ENCODE measurements at places on chromosomes 13 and 19.

GRCh38 chr13:20106742-20107141 is 54.1 kb downstream of the GJA3 start:
- DNase-seq: no peak
- peaks cover 9% of the 10 kb centered on the region for H3K27me3 ChIP-seq
- no peak overlapping the region for H3K27ac ChIP-seq
- H3K36me3 ChIP-seq: no peaks in the 10 kb centered on the region

DNA sequence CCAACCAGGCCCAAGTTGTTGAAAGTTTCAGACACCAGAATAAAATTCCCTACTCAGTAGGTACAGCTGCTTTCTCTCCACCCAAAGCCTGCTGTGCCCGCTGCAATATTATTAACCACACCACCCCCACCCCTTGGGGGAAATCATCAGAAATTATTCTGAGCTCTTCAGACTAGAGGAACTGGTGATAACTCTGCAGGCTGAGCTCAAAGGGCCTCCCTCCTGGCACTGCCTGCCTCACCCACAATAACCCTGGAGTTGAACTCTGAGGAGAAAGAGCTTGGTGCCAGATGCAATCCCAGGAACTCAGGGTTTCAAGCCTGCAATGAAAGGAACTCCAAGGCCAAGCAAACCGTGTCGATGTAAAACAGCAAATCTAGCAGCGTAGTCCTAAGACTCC is 381.7 kb upstream of the ZNF507 start:
- H3K36me3 ChIP-seq: no peaks in the 10 kb centered on the region
- no peak for DNase-seq
- H3K27ac ChIP-seq: no peak overlapping the region
- no peak overlapping the region for H3K4me3 ChIP-seq

DNA sequence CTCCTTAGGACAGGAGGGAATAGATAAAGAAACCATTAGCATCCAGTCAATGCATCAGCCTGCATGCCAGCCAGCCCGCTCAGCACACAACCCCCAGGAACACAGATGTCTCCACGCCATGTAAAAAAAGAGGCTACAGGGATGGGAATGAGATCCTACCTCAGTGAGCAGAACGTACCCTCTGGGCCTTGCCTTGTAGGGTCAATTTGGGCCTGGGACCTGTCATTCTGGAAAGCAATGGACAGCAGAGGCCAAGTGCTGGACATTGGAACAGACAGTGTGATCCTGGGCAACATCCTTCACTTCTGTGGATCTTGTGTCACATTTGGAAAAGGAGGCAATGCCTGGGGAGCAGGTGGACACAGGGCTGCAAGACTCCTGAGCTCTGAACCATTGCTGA is 26.0 kb downstream of the VSTM2B start:
- peaks cover 13% of the 10 kb centered on the region for H3K27me3 ChIP-seq
- H3K27ac ChIP-seq: no peak overlapping the region
- H3K4me1 ChIP-seq: no peaks in the 10 kb centered on the region
- H3K4me3 ChIP-seq: no peak overlapping the region
- DNase-seq: no peak

DNA sequence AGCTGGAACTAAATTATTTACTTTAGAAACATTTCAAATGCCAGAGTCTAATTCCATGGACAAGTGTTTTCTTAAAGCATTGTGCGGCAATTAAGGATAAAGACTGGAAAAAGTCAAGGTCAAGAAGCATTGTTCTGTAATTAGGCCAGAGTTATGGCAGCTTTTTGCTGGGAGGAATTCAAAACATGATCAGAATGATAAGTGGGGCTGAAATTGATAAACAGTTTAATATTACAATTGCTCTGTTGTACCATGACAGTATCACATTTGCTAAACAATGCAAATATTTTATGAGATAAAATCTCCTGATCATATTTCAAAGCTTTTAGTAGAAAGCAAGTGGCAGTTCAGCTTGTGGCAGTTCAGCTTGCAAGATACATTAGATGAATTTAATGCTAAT is 513.7 kb downstream of the GPC6 start:
- H3K4me3 ChIP-seq: no peak overlapping the region
- H3K27ac ChIP-seq: no peak overlapping the region
- H3K36me3 ChIP-seq: no peaks in the 10 kb centered on the region
- no peaks in the 10 kb centered on the region for H3K27me3 ChIP-seq

GRCh38 chr13:110824702-110825300 is 90.1 kb downstream of the ANKRD10 start:
- no peak overlapping the region for H3K4me3 ChIP-seq
- H3K27me3 ChIP-seq: no peaks in the 10 kb centered on the region
- no peak overlapping the region for H3K27ac ChIP-seq
- H3K4me1 ChIP-seq: peaks cover 2% of the 10 kb centered on the region
- no peaks in the 10 kb centered on the region for H3K36me3 ChIP-seq

GRCh38 chr19:32168606-32169005 is 176.8 kb upstream of the ZNF507 start:
- no peaks in the 10 kb centered on the region for H3K27me3 ChIP-seq
- no peaks in the 10 kb centered on the region for H3K4me1 ChIP-seq
- no peak overlapping the region for H3K4me3 ChIP-seq

GRCh38 chr13:26954976-26955375 is 194.4 kb upstream of the GPR12 start:
- H3K27me3 ChIP-seq: peaks cover 13% of the 10 kb centered on the region
- H3K4me3 ChIP-seq: no peak overlapping the region
- no peaks in the 10 kb centered on the region for H3K4me1 ChIP-seq

GRCh38 chr13:114122127-114122511 is 10.3 kb downstream of the RASA3 start:
- H3K36me3 ChIP-seq: no peaks in the 10 kb centered on the region
- DNase-seq: no peak
- peaks cover 31% of the 10 kb centered on the region for H3K4me1 ChIP-seq

DNA sequence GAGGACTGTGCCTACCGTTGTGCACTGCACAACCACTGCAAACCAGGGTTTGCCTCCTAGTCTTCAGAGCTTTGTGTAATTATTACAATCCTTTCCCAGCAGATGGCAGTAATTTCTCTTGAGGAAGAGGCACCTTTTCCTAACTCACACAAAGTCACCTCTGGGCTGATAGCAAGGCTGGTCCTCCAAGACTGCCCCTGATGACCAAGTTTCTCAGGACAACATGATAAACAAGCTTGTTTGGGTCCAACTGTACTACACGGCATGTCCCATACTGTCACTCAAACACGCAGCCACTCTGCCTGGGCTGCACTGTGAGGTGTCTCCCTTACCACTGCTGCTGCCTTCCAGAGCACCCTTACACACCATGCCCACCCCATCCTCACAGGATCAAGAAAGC is 39.3 kb downstream of the RFXAP start:
- no peaks in the 10 kb centered on the region for H3K4me1 ChIP-seq
- no peak overlapping the region for H3K4me3 ChIP-seq
- H3K36me3 ChIP-seq: no peaks in the 10 kb centered on the region
- no peaks in the 10 kb centered on the region for H3K27me3 ChIP-seq
- DNase-seq: peak; percentile 31

- DNase-seq: peak; percentile 69
- no peaks in the 10 kb centered on the region for H3K27me3 ChIP-seq
- H3K4me1 ChIP-seq: peaks cover 3% of the 10 kb centered on the region
- H3K27ac ChIP-seq: no peak overlapping the region
Measured at GRCh38 chr19:3006075-3006767, 22.9 kb downstream of the TLE2 start.

DNA sequence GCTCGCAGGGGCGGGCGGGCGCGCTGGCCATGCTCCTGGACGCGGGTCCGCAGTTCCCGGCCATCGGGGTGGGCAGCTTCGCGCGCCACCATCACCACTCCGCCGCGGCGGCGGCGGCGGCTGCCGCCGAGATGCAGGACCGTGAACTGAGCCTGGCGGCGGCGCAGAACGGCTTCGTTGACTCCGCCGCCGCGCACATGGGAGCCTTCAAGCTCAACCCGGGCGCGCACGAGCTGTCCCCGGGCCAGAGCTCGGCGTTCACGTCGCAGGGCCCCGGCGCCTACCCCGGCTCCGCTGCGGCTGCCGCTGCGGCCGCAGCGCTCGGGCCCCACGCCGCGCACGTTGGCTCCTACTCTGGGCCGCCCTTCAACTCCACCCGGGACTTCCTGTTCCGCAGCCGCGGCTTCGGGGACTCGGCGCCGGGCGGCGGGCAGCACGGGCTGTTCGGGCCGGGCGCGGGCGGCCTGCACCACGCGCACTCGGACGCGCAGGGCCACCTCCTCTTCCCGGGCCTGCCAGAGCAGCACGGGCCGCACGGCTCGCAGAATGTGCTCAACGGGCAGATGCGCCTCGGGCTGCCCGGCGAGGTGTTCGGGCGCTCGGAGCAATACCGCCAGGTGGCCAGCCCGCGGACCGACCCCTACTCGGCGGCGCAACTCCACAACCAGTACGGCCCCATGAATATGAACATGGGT is 599 bp downstream of the ZIC2 start:
- peak overlapping the region; percentile 100 for H3K27ac ChIP-seq
- peak overlapping the region; percentile 85 for H3K4me3 ChIP-seq
- peaks cover 21% of the 10 kb centered on the region for H3K4me1 ChIP-seq

- no peaks in the 10 kb centered on the region for H3K27me3 ChIP-seq
- no peaks in the 10 kb centered on the region for H3K36me3 ChIP-seq
- peaks cover 31% of the 10 kb centered on the region for H3K4me1 ChIP-seq
- DNase-seq: no peak
- H3K27ac ChIP-seq: no peak overlapping the region
Measured at GRCh38 chr13:27132538-27132937, 39.1 kb downstream of the USP12 start.

- no peaks in the 10 kb centered on the region for H3K36me3 ChIP-seq
- peak overlapping the region; percentile 57 for H3K4me3 ChIP-seq
- H3K27ac ChIP-seq: peak overlapping the region; percentile 95
- no peak for DNase-seq
- peaks cover 15% of the 10 kb centered on the region for H3K4me1 ChIP-seq
Measured at GRCh38 chr19:48638831-48639381, 1.7 kb upstream of the DBP start.

GRCh38 chr19:28358633-28359032 is 854.3 kb downstream of the UQCRFS1 start:
- no peak overlapping the region for H3K27ac ChIP-seq
- H3K4me1 ChIP-seq: no peaks in the 10 kb centered on the region
- DNase-seq: no peak
- no peaks in the 10 kb centered on the region for H3K27me3 ChIP-seq
- no peaks in the 10 kb centered on the region for H3K36me3 ChIP-seq

- H3K4me3 ChIP-seq: no peak overlapping the region
- H3K27ac ChIP-seq: peak overlapping the region; percentile 6
- peaks cover 16% of the 10 kb centered on the region for H3K36me3 ChIP-seq
- peaks cover 44% of the 10 kb centered on the region for H3K4me1 ChIP-seq
- DNase-seq: no peak
Measured at GRCh38 chr19:33376941-33377557, 3.5 kb downstream of the CEBPG start.

GRCh38 chr19:1851654-1852580 is 3.6 kb upstream of the REXO1 start:
- DNase-seq: no peak
- H3K4me1 ChIP-seq: peaks cover 48% of the 10 kb centered on the region
- H3K27ac ChIP-seq: no peak overlapping the region
- peaks cover 7% of the 10 kb centered on the region for H3K36me3 ChIP-seq
- H3K27me3 ChIP-seq: no peaks in the 10 kb centered on the region

DNA sequence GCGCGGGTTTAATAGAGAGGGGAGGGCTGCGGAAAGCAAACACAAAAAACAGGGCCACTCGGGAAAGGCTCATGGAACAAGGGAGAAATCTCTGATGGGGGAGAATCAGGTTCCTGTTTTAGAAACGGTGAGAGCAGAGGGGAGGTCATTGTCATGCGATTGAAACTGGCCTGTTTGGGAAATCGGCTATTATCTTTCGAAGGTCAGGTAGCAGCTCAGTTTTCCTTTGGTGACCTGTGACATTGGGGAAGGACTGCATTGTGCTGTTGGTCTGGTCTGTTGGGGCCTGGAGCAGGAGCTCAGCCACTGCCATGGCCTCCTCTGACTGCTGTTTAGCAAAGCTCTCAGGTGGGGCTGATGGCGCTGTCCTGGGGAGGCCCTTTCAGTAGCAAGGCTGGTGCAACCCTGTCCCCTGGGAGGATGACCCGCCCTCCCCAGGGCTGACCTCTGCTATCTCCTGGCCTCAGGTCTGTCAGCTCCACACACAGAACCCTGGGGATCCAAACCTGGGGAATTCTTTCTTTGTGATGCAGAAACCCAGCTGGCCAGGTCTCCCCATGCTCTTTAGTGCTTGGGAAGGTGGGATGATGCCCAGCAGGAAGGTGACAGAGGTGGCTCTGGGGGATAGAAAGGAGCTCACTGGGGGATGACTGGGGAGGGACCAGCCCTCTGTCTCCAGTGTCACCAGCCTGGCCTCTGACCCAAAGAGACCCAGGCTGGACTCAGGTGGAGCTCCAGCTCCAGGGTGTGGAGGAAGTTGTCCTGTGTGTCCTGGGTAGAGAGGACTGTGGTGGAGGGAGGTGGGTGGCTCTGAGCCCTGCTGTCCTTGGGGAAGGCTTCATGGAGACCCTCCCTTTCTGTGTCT is 21.2 kb upstream of the CD177 start:
- no peak overlapping the region for H3K4me3 ChIP-seq
- H3K27ac ChIP-seq: peak overlapping the region; percentile 17
- H3K36me3 ChIP-seq: no peaks in the 10 kb centered on the region

DNA sequence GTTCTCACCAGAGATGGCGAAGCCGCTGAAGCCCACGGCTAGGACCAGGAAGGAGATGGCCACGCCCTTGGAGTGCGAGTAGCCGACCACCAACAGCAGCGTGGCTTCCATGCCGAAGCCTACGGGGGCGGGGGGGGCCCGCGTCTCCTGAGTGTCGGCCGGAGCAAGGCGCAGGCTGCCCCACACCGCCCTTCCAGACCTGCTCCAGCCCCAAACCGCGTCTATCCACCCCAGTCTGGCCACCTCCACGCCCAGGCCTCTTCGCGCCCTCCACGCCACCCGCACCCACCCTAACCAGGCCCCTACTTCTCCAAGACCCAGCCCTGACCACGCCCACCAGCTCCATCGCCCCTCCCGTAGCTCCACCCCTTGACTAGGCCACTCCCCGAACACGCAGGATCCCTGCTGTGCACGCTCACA is 6.2 kb downstream of the GFY start:
- no peak for DNase-seq
- no peak overlapping the region for H3K4me3 ChIP-seq
- no peaks in the 10 kb centered on the region for H3K36me3 ChIP-seq
- peaks cover 27% of the 10 kb centered on the region for H3K4me1 ChIP-seq

- DNase-seq: no peak
- peaks cover 33% of the 10 kb centered on the region for H3K4me1 ChIP-seq
- H3K27me3 ChIP-seq: no peaks in the 10 kb centered on the region
- H3K27ac ChIP-seq: peak overlapping the region; percentile 44
Measured at GRCh38 chr19:10283301-10284064, 3.3 kb upstream of the ICAM4 start.

All from HCT116 (cell line).